ENCODE measurements at places on chromosomes 7 and 10.

- no peak for DNase-seq
Measured at GRCh38 chr7:55304018-55304762, 60.9 kb upstream of the LANCL2 start.

- DNase-seq, result no peak
Measured at GRCh38 chr7:105621617-105622016, 40.3 kb upstream of the EFCAB10 start.

GRCh38 chr10:69636273-69636575, 6.2 kb downstream of the FAM241B start:
- DNase-seq, result no peak

- no peak for DNase-seq
Measured at GRCh38 chr10:93917064-93917391, 23.2 kb downstream of the SLC35G1 start.

- DNase-seq, result no peak
Measured at GRCh38 chr10:42990016-42990720, 86.7 kb upstream of the RET start.

DNA sequence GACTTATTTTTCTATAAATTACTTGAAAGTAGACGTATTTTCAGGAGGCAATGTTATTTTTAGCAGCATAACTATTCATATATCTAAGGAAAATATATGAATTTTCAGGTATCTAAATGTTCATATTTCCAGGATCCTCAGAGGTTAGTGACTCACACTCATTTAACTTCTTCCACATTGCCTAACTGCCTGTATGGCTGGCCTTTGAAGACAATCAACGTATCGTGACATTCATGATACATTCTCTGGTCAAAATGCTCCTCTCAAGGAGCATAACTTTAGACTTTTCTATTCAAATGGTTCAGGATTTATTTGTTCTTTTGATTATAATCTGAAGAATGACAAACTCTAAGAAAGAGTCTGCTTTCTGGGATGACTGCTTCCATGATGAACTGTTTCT, 89.3 kb downstream of the SEMA3C start:
- DNase-seq, result no peak

DNA sequence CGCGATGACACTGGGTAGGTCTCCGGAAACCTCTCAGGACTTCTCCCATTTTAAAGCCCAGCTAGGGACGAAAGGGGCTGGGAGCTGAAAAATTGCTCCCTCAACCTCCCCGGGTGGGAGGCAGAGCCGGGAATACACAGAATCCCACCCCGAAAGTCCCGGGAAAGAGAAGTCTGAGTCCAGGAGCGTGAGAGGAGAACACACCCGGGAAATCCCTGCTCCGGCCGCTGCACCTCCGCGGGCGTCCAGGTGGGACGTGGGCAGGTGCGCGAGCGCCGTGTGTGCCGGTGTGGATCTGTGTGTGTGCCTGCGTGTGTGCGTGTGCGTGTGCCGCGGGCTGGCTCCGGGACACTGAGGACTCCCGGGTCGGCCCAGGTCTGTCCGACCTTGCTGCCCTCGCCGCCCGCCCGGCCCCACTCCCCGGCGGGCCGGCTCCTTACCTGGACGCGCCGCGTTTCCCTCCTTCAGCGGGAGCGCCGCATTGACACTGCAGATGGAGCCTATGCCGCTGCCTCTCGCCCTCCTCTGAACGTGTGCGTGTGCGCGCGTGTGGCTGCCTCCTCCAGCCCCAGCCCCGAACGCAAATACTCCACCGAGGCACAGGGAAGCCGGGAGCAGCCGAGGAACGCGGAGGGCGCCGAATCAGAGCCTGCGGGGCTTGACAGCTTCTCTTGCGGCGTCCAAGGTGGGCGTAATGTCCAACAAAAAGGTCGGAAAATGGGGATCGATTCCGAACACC, at the start of gene PLXNA4:
TSS of gene PLXNA4 (minus strand) at position 489 of the 739 bp plus-strand sequence. CDS start 67,777 bp downstream, outside the sequence.
- DNase-seq, result no peak

DNA sequence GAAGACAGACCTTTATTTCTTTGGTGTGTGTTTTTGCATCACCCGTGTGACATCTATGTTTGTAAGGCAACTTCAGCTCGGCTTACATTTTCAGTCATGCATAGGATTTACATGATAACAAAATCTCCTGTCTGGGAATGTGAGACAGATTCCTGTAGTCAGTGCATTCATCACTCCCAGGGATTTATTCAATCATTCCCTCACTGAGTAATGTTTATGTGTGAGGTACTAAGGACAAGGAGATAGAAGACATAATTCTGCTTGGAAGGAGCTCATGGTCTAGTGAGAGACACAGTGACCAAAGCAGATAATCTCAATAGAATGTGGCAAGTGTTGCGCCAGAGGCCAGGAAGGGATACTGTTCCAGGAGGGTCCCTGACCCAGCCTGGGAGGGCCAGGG, 35.2 kb upstream of the BMPER start:
- DNase-seq, result no peak

DNA sequence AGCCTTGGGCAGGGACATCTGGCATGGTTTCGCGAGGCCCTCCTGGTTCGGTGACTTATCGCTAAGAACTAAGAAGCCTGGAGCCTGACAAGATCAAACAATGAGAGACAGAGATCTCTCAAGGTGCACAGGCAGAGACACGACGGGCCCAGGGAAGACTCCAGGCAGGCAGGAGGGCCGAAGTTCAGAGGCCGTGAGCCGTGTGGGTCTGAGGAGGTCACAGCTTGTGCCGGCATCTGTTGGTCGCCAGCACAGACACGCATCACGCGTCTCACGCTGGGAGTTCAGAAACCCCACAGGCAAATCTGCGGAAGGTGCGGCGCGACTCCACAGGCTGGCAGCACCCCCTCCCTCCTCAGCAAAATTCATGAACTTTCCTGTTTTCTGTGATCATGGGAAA, 314.0 kb downstream of the DNAJB6 start:
- DNase-seq, result no peak

DNA sequence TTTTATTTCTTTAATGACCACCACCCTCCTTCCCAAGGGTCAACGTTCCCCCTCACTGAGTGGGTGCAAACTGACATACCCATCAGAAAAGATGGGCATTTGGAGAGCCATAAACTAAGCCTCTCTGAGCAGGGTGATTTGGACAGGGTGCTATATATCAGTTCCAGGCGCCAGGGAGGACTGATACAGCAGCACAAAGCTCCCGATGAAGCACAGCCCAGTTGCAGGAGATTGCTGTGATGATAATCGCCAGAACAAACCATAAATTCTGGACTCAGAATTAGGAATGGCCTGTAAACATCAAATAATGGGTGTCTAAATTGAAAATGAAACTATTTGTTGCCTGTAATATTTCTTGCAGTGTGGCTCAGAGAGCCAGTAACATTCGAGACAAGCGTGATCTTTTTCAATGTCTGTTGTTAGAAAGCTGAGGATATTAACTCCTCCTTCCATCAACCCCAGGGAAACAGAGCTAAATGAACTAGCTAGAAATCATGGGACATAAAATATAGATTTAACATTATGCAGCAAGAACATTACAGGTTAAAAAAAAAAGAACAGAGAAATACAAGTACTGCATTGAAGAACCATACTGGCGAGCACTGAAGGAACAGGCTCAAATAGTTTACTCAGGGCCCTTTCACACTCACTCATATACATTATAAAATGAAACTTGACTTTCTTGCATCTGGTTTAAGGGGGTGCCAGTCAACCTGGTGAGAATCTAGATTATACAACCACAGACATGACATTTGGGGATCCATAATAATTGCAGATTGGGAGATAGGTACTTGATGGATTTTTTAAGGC, 137.5 kb upstream of the LRRTM3 start:
- DNase-seq, result no peak

DNA sequence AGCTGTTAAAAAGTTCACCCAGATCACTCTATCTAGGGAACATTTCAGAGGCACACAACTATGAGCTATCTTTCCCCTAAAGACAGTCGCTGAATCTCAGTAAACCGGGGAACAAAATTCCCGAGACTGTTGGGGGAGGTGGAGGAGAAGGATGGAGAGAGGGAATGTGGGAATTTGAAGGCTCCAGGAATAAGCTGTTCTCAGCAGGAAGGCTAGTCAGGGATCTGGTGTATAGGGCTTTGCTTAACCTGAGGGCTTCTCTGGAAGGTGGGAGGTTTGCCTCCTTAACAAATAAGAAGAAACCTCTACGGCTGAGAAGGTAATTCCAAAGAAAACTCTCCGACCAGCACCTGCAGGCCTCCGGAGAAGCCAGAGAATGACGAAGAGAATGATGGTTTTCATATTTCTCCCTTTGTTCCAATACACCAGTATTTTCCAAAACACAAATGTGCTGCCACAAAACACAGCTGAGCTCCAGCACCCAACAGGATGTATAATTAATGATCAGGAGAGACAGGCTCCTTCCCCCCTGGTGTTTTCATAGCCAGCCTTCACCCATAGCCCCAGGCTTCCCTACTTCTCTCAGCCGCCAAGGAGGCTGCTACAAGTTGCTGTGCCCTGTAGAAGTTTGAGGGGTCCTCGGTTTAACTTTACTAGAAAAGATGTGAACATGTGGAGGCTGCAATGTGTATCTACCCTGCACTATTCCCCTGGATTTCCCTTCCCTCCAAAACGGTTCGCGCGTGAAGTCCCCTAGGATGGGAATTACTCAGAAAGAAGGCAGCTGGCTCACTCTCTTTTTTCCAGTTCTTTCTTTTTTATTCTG, 2.0 kb downstream of the KCNMA1 start:
- no peak for DNase-seq

DNA sequence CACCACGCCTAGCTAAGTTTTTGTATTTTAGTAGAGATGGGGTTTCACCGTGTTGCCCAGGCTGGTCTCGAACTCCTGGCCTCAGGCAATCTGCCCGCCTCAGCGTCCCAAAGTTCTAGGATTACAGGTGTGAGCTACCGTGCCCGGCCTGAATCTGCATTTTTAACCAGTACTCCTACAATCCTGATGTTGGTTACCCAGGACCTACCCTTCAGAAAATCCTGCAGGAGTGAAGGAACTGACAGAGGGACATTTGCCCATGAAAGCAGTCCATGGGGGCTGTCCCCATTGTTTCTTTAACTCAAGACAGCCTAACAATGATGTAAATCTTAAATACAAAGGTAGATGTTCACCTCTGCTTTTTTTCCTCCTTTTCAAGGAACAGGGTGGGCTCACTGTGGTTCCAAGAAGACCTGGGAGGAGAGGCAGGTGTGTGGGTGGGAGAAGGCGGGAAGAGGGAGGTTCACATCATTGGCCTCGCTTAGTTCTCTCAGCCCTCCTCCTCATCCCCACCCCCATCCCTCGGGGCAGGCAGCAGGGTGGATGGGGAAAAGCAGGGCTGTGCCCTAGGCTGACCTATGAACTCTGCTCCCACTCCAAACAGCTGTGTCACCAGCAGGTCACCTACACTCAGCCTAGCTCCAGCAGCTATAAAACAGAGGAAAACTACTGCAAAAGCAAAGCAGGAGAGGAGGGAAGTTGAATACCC, 13.5 kb downstream of the LRRC20 start:
- DNase-seq, result no peak

GRCh38 chr10:1670541-1671365, 66.6 kb downstream of the ADARB2 start:
- DNase-seq, result no peak

GRCh38 chr7:1309996-1310395, 77.3 kb downstream of the UNCX start:
- no peak for DNase-seq

DNA sequence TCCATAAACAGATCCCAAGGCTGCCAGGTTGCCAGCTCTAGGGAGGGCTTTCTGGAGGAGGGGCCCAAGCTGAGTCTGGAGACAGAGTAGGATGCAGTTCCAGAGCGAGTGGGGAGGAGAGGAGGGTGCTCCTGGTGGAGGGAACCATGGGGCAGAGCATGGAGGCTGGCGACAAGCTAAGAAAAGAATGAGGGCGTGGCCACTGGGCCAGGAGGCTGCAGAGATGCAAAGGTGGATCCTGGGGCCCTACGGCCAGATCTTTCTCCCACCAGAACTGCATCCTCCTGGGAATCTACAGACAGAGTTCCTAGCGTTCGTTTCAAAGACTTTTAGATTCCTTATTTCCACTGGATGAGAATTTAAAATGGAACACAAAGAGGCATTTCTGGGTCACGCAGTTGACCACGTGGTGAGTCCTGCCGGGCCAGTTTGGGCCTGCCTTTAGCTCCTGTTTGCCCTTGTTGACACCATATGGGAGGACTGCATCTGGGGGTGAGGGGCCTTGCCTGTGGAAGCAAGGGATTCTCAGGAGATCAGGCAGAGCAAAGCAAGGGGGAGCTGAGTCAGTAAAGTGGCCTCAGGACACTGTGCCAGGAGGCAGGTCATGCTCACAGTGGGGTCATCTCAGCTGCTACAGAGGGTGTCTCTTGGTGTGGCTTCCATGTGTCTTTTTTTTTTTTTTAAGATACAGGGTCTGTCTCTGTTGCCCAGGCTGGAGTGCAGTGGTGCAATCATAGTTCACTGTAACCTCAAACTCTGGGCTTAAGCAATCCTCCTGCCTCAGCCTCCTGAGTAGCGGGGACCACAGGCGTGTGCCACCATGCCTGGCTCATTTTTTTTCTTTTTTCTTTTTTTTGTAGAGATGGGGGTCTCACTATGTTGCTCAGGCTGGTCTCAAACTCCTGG, 137.8 kb downstream of the SH3PXD2A start:
- no peak for DNase-seq

GRCh38 chr7:39458061-39458745, 108.0 kb upstream of the YAE1 start:
- DNase-seq, result no peak

DNA sequence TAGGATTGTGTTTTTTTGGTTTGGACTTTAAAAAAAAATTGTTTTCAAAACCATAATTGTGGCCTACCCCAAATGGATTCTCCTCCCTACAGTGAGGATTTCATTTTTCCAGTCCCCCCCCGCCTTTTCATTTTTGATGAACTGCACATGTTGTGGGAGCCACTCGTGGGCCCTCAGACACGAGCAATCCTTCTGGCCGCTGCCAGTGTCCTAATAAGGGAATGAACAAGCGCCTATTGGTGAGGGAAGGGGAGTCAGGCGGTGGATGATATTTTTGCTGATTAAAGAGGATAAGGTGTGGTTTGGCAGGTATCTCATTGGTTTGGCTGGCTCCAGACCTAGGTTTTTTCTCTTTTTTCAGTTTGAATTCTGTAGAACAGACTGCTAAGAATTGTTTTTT, 78.7 kb upstream of the AGBL3 start:
- no peak for DNase-seq

DNA sequence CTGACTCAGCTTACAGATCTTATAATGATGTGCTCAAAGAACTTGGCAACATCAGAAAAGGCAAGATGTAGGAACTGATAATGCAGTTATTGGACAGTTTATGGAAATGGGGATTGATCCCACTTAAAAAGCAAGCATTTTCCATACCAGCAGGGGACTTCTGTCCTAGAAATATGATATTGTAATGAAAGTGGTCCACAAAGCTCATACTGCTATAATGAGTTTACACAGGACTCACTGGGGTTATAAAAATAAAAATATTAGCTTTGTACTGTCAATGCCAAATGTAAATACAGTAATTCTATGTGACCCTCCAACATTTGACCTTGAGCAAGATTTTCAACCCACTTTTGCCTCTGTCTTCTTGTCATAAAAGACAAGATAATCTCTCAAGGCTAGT, 145.5 kb upstream of the SEM1 start:
- DNase-seq, result no peak

GRCh38 chr7:78489476-78490240, 691.1 kb downstream of the PHTF2 start:
- no peak for DNase-seq
